ENCODE measurements at places on chromosomes 3 and 15.

DNA sequence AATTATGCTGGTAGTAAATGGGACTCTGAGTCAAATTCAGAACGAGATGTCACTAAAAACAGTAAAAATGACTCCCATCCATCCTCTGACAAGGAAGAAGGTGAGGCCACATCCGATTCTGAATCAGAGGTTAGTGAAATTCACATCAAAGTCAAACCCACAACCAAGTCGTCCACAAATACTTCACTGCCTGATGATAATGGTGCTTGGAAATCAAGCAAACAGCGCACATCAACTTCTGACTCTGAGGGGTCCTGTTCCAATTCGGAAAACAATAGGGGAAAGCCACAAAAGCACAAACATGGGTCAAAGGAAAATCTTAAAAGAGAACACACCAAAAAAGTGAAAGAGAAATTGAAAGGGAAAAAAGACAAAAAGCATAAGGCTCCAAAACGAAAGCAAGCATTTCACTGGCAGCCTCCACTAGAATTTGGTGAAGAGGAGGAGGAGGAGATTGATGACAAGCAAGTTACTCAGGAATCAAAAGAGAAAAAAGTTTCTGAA lies 15.1 kb upstream of the ZBTB47 start:
- DNase-seq = no peak

GRCh38 chr3:56683122-56683817 lies at the start of gene TASOR:
TSS of gene TASOR (minus strand) at chr3:56683265. CDS start at chr3:56683006, 259 bp downstream.
- no peak for DNase-seq

GRCh38 chr15:48394970-48395369 lies 63.7 kb downstream of the DUT start:
- DNase-seq = peak; percentile 9

- DNase-seq = no peak
These were observed 552.5 kb upstream of the ROBO2 start for GRCh38 chr3:76487446-76487845.

GRCh38 chr3:58403513-58404109 lies 30.0 kb downstream of the PDHB start:
- no peak for DNase-seq

- no peak for DNase-seq
These were observed 201.3 kb downstream of the XXYLT1 start for GRCh38 chr3:195069501-195070251.

DNA sequence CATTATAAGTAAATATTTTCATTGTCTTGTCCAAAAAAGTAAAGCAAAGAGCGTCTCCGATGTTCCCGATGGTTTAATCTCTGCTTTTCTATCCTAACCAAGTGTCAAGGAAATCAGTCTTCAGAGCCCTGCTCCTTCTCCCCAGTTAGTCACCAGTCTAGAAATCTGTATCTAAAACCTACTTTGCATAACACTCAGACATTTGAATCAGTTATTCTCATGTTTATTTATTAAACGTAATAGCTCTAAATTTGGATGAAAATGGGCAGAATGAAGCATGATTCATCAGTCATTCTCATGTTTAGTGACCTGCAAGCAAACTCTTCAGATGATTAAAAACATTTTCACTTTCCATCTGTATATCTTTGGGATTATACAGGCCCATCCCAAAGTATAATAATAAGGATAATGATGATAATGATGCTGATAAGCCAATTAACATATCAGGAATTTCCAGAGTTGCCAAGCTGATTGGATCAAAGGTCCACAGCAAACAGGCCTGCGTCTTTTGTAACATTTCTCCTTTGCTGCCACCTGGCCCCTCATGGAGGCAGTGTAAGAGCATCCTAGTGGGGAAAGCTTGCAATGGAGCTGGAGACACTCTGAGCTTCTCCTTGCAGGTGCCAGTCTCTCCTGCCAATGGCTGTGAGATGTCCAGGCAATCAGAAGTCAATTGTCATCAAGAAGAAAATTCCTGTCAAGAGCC lies 273.9 kb downstream of the IGSF11 start:
- no peak for DNase-seq

GRCh38 chr15:78167227-78167888 lies 18.2 kb downstream of the IDH3A start:
- DNase-seq = no peak

DNA sequence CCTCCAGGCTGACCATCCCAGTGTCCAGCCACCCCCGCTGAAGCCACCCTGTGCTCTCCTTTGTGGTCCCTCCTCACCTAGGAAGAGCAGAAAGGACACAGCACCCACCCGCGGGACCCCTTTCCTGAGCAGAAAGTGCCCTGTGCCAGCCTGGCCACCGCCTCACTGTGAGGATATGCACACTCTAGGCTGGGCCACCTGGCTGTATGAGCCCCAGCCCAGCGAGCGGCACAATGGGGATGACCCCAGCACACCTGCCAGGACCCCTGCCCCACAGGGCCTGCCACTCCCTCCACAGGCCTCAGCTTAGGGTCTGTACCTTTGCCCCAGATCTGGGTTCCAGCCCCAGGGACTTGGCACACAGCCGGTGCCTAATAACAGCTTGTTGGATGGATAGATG lies 47.9 kb upstream of the FURIN start:
- no peak for DNase-seq

DNA sequence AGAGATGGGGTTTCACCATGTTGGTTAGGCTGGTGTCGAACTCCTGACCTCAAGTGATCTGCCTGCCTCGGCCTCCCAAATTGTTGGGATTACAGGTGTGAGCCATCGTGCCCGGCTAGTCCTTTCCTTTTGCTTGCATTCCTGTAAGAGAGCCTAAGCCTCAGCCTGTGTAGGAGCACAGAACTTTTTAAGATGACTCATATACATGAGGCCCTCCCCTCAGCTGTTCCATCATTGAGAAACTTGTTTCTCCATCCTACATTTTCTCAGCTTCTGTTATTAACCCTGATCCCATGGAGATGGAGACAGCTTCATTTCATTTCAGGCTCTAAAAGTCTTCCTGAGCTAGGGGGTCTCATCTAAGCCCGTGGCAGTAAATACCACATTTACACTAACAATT lies 123.3 kb downstream of the PLOD2 start:
- DNase-seq = no peak

DNA sequence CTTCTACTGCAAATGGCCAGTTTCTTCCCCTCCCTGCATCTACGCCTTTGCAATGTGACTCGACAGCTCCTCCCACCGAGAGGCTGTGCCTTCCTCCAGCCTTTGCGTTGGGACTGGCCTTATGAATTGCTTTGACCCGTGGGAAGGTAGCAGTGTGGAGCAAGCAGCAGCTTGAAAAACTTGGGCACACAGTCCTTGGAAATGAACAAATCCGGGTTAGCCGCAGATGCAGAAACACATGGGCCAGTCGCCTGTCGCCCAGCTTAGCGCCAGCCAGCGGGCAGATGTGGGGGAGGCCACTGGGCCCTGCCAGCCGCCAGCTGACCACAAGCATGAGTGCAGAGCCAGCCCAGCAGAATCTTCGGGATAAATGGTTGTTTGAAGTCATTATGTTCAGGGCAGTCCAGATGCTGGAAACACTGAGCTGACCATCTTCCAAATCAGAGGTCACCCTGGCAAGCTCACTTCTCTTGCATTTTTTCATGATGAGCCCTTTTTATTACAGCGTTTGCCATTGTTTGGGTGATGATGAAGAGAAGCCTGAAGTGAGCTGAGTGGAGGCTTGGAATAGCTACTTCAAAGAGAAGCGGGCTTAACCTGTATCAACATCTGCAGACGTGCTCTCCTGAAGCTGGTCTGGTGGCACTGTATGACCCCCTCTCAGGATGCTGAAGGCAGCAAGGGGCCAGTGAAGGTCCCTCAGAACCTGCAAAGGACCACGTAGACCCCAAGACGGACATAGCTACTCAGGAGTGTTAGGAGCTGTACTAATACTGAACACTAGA lies 9.8 kb downstream of the SELENOS start:
- no peak for DNase-seq

DNA sequence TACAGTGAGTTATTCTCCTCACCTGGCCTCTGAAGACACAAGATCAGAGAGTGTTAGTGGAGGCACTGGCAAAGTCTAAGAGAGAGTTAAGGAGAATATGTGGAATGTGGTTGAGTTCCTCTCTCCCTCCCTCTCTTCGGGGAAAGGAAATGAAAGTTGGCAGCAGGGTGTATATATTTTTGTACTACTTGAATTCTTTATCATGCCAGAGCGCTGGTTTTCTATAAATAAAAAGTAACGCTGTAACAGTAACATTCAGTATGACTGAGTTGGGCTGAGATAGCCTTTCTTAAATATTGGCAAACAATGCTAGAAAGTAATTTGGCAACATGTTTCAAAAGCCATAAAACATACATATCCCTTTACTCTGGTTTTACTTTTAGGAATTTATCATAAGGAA lies 77.5 kb upstream of the TNFAIP8L3 start:
- no peak for DNase-seq

- no peak for DNase-seq
These were observed 12.2 kb upstream of the XYLB start for GRCh38 chr3:38334142-38335055.

DNA sequence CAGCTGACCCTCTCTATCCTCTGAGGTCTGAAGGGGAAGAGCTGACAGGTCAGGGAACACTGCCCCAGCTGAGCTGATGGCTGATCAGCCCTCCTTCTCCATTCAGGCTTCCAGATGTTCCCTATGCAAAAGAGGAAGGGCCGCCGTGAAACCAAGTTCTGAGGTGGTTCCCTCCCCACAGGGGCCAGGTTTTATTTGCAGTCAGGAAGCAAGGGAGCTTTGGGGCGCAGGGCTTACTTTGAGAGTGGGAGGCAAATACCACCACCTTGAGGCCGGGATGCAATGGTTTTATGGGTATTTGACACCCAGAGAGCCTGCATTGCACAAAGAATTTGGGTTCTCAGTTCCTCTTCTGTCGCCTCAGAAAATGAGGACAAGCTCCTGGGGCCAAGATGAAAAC lies 186.9 kb downstream of the ARRDC4 start:
- DNase-seq = no peak

DNA sequence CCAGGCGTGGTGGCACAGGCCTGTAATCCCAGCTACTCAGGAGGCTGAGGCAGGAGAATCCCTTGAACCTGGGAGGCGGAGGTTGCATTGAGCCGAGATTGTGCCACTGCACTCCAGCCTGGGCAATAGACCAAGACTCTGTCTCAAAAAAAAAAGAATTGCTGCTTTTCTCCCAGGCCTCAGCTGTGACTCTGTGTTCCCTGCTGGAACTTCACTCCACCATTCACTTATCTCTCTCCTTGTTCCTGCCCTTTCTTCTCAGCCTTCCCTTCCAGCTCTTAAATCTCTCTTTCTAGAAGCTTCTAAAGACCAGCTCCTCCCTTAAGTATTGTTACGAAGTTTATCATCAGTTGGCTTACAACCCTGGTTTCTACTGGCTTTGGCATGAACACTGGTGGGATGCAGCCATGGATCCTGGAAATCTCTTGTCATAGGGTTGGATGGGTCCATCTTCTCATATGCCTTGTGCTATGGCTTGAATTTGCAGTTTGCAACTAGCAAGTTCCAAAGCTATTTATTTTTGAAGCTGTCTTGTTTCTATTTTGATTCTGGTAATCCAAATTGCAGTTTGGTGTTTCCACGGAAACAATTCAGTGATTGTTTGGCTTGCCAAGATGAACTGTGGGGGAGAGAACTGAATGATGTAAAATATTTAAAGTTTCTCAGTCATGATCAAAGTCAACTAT lies 10.5 kb downstream of the C3orf62 start:
- DNase-seq = no peak

- no peak for DNase-seq
These were observed 119.9 kb downstream of the NSMCE3 start for GRCh38 chr15:29149738-29150075.

GRCh38 chr3:107235193-107235927 lies 141.9 kb upstream of the CCDC54 start:
- no peak for DNase-seq

- no peak for DNase-seq
These were observed 36.4 kb upstream of the MYZAP start for GRCh38 chr15:57555270-57555669.

DNA sequence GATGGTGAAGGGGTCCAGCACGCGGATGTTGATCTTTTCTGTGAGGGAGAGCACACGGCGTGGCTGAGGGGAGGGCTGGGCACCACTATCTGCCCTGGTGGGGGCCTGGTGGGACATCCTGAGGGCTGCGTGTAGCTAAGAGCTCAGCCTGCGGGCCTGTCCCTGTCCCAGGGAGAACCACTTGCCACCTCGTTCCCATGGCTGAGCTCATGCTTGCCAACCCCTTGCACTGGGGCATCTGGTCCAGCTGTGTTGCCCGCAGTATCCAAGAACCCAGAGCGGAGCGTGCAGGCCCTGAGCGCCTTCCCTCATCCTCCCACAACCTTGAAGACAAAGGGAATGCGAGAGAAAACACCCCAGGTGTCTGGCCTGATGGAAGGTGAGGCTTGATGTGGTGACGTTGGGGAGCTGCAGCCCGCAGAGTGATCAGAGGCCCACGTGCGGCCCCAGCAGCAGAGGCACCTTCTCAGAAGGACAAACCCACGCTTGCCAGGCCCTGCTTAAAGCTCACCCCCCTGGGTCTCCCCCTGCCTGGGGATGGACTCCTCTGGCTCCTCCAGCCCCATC lies 28.9 kb downstream of the TKT start:
- no peak for DNase-seq

- no peak for DNase-seq
These were observed 79.3 kb downstream of the ANO10 start for GRCh38 chr3:43542328-43543043.

GRCh38 chr3:65905771-65906170 lies 132.9 kb downstream of the MAGI1 start:
- no peak for DNase-seq

All from NCI-H2029 treated with DMSO at 0.1 percent for 48 hours (cell line).